ENCODE measurements at places on chromosomes 16 and 17.
A peak's percentile ranks its signal among the peaks of the same experiment; 100 is the strongest.

DNA sequence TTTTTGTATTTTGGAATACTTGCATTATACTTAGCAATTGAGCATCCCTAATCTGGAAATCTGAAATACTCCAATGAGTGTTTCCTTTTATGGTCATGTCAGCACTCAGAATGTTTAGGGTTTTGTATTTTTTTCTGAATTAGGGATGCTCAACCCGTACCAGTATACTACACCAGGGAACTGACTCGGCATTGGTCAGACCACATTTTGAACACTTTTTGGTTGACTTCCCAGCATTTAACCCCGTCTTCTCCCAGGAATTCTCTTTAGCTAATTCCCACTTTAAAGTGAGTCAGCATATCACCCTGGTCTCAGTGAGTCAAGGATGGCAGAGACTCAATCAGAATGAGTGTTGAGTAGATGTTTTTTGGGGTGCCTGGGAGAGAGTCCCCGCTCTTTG lies 177.9 kb downstream of the SPECC1 start:
- no peaks in the 10 kb centered on the region for H3K27me3 ChIP-seq
- H3K4me1 ChIP-seq = no peaks in the 10 kb centered on the region
- no peak overlapping the region for H3K27ac ChIP-seq
- no peak overlapping the region for H3K4me3 ChIP-seq

- no peak overlapping the region for H3K27ac ChIP-seq
- no peaks in the 10 kb centered on the region for H3K4me1 ChIP-seq
- DNase-seq = no peak
- H3K36me3 ChIP-seq = no peaks in the 10 kb centered on the region
- H3K27me3 ChIP-seq = no peaks in the 10 kb centered on the region
- no peak overlapping the region for H3K4me3 ChIP-seq
These were observed 35.0 kb downstream of the GAN start for GRCh38 chr16:81349608-81350305.

GRCh38 chr16:56513972-56514371 lies 5.9 kb downstream of the BBS2 start:
- H3K4me1 ChIP-seq = no peaks in the 10 kb centered on the region
- H3K36me3 ChIP-seq = no peaks in the 10 kb centered on the region
- H3K27ac ChIP-seq = no peak overlapping the region
- H3K27me3 ChIP-seq = no peaks in the 10 kb centered on the region
- H3K4me3 ChIP-seq = no peak overlapping the region
- peak; percentile 72 for DNase-seq

DNA sequence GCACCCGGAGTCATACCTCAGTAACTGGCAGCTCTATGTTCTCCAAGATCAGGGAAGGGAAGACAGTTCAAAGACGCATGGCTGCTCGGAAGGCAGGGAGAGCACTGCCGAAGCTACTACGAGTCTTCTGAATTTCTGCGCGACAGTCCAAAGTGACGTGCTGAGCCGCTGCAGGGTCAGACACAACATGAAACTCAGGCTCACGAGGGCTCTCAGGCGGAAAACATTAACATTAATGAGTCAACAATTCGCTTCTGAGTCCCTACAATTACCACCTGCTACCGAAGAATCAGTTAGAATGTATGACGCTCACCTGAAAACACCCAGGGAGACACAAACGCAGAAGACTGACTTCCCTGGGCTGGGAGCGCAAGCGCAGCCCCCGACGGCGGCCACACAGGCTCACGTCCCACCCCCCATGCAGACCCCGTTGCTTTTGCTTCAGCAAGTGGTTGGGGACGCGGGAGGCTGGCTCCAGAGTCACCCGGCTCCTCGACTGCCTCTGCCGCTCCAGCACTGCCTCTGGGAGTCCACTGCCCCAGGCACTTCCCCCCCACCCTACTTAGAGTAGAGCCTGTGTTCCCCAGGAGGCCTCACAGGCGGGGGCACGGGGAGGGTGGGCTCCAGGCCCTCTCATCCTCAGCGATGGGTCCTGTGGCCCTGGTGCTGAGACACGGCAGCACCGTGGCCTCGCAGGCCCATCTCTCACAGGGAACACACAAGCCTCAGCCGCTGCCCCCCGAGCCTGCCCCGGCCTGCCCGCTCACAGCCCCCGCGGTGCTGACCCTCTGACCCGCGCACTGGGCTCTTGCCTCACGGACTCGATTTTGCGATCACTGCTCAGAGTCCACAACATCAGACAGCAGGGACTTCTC lies 38.9 kb downstream of the LMF1 start:
- H3K27ac ChIP-seq = no peak overlapping the region
- no peaks in the 10 kb centered on the region for H3K36me3 ChIP-seq
- no peak for DNase-seq
- H3K4me1 ChIP-seq = no peaks in the 10 kb centered on the region
- peaks cover 83% of the 10 kb centered on the region for H3K27me3 ChIP-seq
- no peak overlapping the region for H3K4me3 ChIP-seq

DNA sequence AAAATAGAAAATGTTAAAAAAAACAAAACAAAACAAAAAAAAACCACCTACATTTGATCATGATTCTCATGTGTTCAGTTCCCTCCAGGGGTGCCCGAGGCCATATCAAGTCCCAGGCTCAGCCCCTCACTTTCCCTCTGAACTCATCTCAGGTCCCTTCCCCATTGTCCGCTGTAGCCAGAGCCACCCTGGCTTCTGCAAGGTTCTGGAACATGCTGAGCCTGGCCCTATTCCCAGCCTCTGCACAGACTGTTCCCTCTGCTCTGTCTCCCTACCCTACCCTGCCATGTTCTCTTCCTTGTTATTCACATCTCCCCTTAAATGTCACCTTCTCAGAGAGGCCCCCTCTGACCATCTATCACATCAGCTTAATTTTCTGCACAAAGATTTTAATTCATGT lies 46.9 kb downstream of the TK2 start:
- H3K4me1 ChIP-seq = no peaks in the 10 kb centered on the region
- no peak for DNase-seq
- H3K27ac ChIP-seq = no peak overlapping the region
- no peak overlapping the region for H3K4me3 ChIP-seq

DNA sequence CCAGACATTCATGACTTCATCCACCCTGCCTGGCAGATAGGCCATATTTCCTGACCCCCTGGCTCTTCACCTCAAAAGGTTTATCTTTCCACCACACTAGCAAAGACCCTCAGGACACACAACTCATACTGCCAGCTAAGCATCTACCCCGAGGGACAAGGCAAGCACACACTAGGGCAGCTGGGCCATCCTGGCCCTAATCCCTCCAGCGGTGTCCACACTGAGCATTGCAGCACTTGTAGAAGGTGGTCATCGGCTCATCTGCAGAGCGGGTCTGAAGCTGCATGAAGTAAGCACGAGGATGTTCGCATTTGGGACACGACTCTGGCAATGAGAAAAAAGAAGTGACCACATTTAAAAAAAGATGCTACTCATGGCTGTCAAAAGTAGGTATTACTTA lies 6.2 kb downstream of the POLR3K start:
- H3K27me3 ChIP-seq = no peaks in the 10 kb centered on the region
- no peak overlapping the region for H3K27ac ChIP-seq
- no peak overlapping the region for H3K4me3 ChIP-seq
- peaks cover 5% of the 10 kb centered on the region for H3K36me3 ChIP-seq
- H3K4me1 ChIP-seq = peaks cover 7% of the 10 kb centered on the region
- DNase-seq = no peak

GRCh38 chr16:15574614-15574948 lies 68.4 kb downstream of the MARF1 start:
- H3K27ac ChIP-seq = no peak overlapping the region
- H3K36me3 ChIP-seq = no peaks in the 10 kb centered on the region
- no peaks in the 10 kb centered on the region for H3K4me1 ChIP-seq

DNA sequence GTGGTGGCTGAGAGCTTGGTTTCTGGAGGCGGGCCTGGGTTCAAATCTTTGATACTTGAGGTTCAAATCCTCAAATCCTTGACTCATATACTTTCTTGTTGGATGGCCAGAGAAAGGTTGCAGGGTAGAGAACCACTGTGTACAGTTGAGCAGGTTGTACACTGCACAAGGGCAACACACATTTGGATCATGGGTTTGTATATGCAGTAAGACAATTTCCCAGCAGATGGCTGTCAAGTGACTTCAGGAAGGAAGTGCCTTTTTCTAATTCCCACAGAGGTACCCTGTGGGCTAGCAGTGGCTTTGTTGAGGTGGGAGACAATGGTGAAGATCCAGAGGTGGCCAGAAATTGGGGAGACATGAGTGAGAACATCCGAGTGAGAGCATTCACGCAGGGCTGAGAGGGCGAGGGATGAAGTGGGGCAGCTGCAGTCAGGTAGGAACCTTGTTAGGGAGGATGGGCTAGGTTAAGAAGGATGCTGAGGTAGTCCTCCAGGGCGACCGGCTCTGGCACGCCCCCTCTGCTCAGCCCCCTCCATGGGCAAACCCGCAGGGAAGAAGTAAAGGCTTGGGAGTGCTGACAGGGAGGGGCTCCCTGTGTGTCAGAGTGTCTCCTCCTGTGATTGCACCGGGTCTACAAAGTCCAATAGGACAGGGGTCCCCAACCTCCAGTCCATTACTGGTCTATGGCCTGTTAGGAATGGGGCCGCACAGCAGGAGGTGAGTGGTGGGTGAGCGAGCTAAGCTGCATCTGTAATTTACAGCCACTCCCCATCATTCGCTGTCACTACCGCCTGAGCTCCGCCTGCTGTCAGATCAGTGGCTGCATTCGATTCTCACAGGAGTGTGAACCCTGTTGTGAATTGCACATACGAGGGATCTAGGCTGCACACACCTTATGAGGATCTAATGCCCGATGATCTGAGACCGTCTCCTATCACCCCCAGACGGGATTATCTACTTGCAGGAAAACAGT lies 2.7 kb downstream of the C16orf89 start:
- no peak for DNase-seq
- H3K4me3 ChIP-seq = no peak overlapping the region
- H3K4me1 ChIP-seq = no peaks in the 10 kb centered on the region
- peaks cover 70% of the 10 kb centered on the region for H3K27me3 ChIP-seq
- no peaks in the 10 kb centered on the region for H3K36me3 ChIP-seq

DNA sequence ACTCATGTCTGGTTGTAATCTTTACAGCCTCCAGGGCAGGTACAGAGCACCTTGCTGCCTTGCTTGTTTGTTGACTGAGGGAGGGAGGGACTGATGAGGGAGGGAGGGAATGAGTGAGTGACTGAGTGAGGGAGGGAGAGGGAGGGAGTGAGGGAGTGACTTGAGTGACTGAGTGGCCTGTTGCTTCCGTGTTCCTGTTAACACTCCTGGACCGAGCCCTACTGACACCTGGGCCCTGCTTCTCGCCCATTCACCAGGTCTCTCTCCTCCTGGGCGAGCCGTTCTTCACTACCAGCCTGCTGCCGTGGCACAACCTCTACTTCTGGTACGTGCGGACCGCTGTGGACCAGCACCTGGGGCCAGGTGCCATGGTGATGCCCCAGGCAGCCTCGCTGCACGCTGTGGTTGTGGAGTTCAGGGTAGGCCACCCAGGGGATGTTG lies 41.2 kb downstream of the PRMT7 start:
- no peaks in the 10 kb centered on the region for H3K36me3 ChIP-seq
- peaks cover 18% of the 10 kb centered on the region for H3K4me1 ChIP-seq
- no peaks in the 10 kb centered on the region for H3K27me3 ChIP-seq
- H3K27ac ChIP-seq = no peak overlapping the region
- no peak for DNase-seq

DNA sequence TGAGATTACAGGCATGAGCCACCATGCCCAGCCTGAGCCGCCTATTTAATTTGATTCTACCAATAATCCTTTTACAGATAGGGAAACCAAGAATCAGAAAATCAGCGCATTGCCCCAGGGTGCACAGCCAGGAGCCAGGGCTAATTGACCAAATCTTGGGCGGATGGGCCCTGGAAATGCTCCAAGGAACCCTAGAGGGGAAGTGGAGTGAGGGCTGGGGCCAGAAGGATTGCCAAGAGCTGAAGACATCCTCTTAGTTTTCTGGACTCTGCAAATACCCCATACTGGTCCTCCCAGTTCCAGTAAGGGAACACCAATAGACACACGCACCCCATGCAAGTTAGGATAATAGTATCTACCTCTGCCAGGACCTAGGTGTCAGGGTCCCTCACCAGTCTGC lies 3.8 kb downstream of the FHOD1 start:
- H3K36me3 ChIP-seq = no peaks in the 10 kb centered on the region
- H3K27ac ChIP-seq = peak overlapping the region; percentile 85
- H3K4me3 ChIP-seq = peak overlapping the region; percentile 93
- H3K27me3 ChIP-seq = no peaks in the 10 kb centered on the region

GRCh38 chr17:35294756-35295155 lies 51.9 kb downstream of the SLFN5 start:
- no peak overlapping the region for H3K27ac ChIP-seq
- H3K27me3 ChIP-seq = peaks cover 90% of the 10 kb centered on the region
- no peak for DNase-seq
- H3K36me3 ChIP-seq = no peaks in the 10 kb centered on the region
- H3K4me3 ChIP-seq = no peak overlapping the region

DNA sequence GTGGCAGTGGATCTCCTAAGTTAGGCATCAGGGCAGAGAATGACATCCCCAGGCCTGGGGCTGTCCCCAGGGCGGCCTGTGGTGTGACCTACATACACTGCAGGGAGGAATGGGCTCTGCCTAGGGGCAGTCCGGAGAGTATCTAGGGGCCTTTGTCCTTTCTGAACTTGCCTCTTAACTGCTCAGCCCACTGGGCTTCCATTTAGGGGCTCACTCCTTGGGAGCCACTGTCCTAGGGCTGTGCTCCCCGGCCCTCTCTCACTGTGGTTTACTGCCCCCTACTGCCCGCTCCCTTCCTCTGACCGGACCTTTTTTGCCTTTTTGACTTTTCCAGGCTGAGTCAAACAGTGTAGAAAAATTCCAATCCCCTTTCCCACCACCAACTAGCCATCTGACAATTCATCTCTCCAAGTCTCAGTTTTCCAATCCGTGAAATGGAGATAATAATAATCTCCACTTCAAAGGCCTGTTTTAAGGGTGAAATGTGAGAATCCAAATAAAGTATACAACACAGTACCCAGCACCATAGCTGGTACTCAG lies 66.8 kb downstream of the DNAH3 start:
- no peaks in the 10 kb centered on the region for H3K4me1 ChIP-seq
- no peak overlapping the region for H3K27ac ChIP-seq
- H3K27me3 ChIP-seq = no peaks in the 10 kb centered on the region
- no peaks in the 10 kb centered on the region for H3K36me3 ChIP-seq
- no peak overlapping the region for H3K4me3 ChIP-seq
- DNase-seq = peak; percentile 44

GRCh38 chr17:48258331-48258730 lies 150.8 kb downstream of the SNX11 start:
- H3K4me3 ChIP-seq = no peak overlapping the region
- no peak for DNase-seq
- H3K36me3 ChIP-seq = no peaks in the 10 kb centered on the region
- H3K4me1 ChIP-seq = no peaks in the 10 kb centered on the region

- H3K27ac ChIP-seq = no peak overlapping the region
- no peaks in the 10 kb centered on the region for H3K27me3 ChIP-seq
- no peak for DNase-seq
- no peaks in the 10 kb centered on the region for H3K4me1 ChIP-seq
- no peak overlapping the region for H3K4me3 ChIP-seq
- H3K36me3 ChIP-seq = no peaks in the 10 kb centered on the region
These were observed 13.3 kb downstream of the MIEN1 start for GRCh38 chr17:39716879-39717536.

- no peak overlapping the region for H3K27ac ChIP-seq
- no peak overlapping the region for H3K4me3 ChIP-seq
- H3K27me3 ChIP-seq = no peaks in the 10 kb centered on the region
- H3K36me3 ChIP-seq = no peaks in the 10 kb centered on the region
- DNase-seq = no peak
These were observed 352.5 kb downstream of the NPIPA8 start for GRCh38 chr16:17983847-17984639.

- no peaks in the 10 kb centered on the region for H3K36me3 ChIP-seq
- no peaks in the 10 kb centered on the region for H3K4me1 ChIP-seq
- H3K27me3 ChIP-seq = no peaks in the 10 kb centered on the region
- H3K27ac ChIP-seq = no peak overlapping the region
These were observed 372.5 kb upstream of the CDH8 start for GRCh38 chr16:62408760-62409159.

Data from MM.1S (cell line).